Activated CD8-positive, alpha-beta memory T cell treated with anti-CD3 and anti-CD28 coated beads for 4 hours (primary cell): ENCODE measurements at places on chromosomes 2 and 18.

DNA sequence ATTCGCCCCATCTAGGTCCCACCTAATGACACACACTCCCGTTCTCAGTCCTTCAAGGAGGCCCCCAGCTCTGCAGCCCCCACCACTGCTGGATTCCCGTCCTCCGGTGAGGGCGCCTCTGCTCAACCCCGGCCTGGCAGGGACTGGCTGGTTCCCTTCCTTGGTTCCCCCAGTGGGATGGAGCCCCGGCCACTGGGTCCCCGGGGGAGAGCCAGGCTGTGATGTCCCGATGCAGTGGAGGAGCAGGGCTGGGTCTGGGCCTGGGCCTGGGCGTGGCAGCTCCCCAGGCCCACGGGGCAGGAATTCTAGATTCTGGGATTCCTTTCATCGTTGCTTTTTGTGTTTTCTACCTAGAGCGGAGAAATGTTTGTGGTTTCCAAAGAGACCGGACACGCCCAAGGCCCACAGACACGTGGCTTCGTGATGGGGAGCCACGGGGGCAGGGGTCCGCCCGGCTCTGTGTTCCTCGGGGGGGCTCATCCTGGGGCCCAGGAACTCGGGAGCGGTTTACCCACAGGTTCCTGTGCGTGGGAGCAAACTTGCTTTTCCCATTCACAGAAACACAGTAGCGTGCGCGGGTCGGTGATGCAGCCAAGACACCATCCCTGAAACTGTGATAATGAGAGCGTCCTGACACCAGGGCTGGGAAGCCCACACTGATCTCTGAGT lies 67.0 kb downstream of the SLC66A2 start:
- no peak for DNase-seq

- no peak for DNase-seq
Measured at GRCh38 chr2:46495231-46496030, 16.1 kb downstream of the TMEM247 start.

DNA sequence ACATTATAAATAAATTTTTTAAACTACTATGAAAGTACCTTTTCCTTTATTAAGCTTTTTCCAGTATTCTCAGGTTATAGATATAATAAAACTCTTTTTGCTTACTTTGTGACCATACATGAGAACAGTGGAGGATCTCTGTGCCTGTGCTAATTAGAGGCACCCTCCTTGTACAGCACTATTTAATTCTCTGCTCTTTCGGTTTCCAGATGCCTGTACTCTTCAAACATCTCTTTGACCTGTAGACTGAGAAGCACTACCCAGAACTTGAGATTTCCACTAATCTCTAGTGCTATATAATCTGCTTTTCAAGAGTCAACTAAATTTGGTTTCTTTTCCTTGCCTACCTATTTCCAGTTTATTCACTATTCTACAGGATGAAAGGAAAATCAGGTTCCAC lies 131.1 kb downstream of the GULP1 start:
- no peak for DNase-seq

DNA sequence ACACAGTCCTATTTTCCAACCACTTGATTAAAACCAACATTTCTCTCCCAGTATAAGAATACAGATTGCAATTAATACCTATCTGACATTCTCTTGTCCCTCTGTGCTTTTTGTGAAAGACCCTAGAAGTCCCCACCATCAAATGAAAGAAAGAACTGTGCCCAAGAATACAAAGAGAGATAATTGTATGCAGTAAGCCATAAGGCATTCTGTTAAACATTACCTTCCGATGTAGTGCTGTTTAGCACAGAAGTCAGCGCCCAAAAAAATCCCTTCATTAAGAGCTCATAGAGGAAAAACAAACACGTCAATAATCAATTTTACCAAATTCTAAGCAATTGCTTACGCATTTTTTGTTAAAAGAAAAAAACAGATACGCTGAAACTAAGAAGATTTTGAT lies 41.1 kb downstream of the ZNF516 start:
- no peak for DNase-seq

- DNase-seq: no peak
Measured at GRCh38 chr2:169513926-169514325, 4.4 kb downstream of the KLHL41 start.

GRCh38 chr2:239358062-239358754 lies 42.6 kb downstream of the HDAC4 start:
- DNase-seq: no peak

DNA sequence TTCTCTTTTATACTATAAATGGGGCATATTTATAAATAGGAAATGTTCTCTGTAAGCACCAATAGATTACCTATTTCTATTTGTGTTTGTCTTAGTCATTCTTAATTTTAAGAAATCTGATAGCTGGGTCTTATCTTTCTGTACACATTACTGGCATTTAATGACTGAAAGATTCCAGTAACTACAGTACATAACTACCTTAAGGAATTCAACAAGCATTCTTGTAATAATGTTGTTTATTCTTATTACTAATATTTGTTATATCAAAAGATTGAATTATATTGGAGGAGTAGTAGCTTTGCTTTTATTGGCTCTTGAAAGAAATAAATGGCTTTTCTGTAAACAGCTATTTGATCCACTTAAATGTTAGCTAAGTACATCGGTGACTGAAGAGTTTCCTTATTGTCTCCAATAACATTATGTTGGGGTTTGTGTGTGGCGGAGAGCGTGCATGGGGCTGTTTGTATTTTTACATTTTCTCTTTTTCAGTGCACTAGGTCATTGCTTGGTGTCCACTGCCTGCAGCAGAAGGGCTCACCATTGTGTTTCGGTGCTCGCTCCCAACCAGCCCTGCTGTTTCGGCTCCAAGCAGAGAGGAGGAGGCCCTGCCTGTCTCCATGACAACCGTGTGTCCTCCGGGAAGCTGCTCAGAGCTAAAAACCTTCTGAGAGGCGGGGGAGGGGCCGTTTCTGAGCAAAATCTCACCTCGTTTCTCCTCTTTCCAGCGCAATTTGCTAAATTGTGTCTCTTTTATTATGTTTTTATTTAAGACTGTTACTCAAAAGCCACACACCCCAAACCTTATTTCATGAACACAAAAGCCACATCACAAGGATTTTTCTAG lies 112.5 kb upstream of the SLC38A11 start:
- no peak for DNase-seq

DNA sequence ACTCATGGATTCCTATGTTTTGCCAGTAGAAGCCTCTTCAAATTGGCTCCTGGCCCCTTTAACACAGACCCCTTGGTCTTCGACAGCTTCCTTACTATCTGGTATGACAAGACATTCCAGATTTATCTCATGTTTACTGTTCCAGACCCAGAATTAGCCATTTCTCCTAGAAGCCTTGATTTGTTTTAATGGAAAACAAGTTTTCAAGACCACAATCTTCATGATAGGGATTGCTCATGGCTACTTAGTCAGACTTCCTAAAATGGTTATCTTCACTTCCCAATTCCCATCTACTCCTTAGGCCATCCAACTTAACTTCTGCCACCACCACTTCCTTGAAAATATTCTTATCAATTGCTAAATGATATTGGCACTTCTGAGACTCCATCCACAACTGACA lies 63.2 kb downstream of the TTC32 start:
- no peak for DNase-seq

GRCh38 chr2:111664275-111664850 lies 219.6 kb downstream of the ANAPC1 start:
- DNase-seq: no peak

DNA sequence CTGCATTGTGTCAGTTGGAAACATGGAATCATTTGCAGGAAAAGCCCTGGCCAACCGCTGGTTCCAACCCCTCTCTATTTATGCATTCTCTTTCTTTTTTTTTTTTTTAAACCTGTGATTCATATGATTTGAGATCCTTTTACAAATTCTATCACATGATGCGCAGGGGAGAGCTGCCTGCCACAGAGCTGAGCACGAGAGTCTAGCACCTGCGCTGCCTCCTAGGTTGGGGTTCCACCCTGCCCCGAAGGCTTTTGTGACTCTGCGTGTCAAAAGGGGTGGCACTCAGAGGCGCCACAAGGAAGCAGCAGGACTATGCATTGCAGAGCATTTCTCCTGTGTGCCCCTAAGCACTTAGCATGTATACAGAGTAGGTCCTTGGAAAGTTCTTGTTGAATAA lies 17.3 kb upstream of the ESPNL start:
- no peak for DNase-seq

GRCh38 chr2:175827856-175828255 lies 174.2 kb downstream of the LNPK start:
- DNase-seq: no peak

DNA sequence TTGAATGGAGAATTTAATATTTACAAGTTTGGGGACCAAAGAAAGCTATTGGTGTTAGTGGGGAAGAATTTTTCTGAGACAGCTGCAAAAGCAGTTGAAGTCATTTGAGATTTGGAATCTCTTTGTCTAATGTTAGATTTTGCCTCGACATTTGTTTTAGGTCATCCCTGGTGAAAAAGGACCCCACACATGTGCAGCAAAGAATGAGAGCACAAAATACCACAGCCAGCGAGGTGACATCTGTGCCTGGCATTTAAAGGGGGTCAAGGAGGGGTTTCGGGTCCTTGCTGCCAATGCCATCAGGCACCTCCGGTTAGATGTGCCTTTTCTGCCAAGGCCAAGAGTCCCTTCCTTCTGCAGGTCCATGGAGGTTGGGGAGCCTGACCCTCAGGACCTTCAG lies 173.3 kb downstream of the TRIB2 start:
- DNase-seq: no peak

DNA sequence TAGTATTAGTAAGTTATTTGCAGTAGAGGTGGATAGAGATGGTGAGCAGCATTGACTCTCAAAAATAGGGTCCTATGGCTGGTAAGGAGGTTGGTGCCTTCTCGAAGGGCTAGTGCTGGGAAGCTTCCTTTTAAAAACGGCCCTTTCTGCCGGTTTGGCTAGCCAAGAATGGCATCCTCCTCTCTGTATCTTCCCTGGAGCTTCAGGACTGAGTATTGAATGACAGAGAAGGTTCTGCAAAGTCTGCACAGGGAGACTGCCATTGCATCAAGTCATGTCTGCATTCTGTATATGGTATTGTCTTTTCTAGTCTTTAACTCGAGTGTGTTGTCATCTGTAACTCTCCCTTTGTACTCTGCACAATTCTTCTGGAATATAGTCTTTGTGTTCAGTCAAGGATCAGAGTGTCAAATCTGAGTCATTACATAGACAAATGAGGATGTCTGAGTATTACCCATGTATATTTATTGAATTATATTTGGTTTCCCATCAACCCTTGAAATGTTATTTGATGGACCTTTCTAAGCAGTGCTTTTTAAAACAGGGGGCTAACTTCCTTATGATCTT lies 1.1 kb downstream of the LDLRAD4 start:
- no peak for DNase-seq

- DNase-seq: no peak
Measured at GRCh38 chr2:16553226-16553625, 112.4 kb downstream of the CYRIA start.

DNA sequence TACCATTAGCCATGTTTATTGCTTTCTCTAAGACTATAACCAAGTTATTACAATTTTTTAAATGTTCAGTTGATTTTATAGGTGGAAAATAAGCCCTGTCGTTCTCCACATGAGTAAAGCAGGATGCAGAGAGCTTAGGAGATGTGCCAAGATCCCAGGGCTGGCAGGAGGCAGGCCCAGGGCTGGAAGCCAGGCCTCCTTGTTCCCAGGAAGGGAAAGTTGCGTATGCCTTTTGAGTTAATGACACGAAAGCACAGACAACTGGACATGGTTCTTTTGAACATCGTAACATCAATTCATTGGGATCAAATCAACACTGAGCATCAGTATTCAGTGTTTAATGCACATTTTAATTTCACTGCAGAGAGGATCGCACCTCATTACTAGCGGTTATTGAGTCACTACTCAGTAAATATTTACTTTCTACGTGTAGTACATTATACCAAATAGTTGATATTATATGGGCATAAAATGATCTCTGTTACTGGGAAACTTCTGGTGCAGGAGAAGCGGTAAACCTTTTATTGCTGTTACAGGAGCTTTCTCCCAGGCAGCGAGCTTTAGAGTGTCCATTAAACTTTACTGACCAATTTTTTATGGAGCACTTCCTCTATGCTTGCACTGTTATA lies 60.0 kb downstream of the RNF144A start:
- no peak for DNase-seq

GRCh38 chr2:37753758-37754157 lies 82.3 kb upstream of the CDC42EP3 start:
- no peak for DNase-seq

DNA sequence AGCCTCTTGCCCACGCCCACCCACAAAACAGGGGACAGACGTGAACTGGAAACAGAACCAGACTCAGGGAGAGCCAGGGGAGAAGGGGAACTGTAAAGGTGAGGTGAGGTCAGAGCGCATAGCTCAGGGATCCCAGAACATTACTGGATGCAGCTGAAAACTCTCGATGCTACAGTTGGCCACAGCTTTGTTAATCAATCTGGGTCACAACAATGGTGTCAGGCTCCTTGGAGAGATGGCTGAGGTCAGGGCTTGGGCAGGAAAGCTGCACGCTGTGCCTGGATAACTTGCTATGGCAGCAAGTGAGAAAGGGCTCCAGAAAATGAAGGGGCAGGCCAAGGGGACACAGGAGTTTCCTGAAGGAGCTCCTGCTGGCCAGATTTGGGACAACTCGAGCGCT lies 263.3 kb downstream of the TFCP2L1 start:
- DNase-seq: no peak

- no peak for DNase-seq
Measured at GRCh38 chr2:37795938-37796337, 124.5 kb upstream of the CDC42EP3 start.

- DNase-seq: no peak
Measured at GRCh38 chr2:75592030-75592429, 31.3 kb upstream of the EVA1A start.

- no peak for DNase-seq
Measured at GRCh38 chr2:121085801-121086200, 199.2 kb downstream of the TFCP2L1 start.

DNA sequence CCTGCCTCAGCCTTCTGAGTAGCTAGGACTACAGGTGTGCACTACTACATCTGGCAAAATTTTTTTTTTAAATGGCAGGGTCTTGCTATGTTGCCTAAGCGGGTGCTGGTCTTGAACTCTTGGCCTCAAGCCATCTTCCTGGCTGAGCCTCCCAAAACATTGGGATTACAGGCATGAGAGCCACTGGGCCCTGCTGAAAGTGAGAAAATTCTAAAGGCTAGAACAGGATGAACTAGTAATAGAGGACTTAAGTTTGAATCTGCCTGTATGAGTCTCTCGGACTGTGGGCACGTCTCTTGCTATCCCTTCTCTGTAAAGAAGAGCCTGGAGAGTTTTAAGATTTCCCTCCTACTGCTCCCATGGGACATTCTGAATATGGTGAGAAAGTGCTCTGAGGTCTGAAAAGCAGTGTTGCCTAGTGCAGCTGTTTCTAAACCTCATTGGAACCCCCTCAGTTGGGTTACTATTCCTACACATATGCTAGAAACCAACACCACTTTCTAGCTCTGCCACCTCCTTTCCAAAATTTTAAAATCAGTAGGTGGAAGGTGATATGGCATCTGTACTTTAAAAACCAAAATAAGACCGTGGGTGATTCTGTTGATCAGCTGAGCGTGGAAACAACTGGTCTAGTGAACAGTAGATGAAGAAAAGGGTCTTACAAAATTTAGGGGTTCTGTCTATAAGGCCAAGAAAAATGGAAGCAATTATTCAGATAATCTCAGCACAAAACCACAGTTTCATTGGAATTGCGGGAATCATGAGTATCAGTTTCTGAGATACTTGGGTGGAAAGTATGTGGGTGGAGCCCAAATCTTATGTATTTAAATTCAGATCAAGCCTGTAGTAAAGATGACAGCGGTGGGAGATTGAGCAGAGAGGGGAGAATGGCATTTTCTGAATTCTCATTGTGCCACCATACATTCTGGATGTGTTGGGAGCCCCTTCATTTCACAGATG lies 259.8 kb upstream of the CXCR4 start:
- no peak for DNase-seq

GRCh38 chr2:36489281-36489680 lies 108.7 kb downstream of the FEZ2 start:
- no peak for DNase-seq

GRCh38 chr2:181957668-181958067 lies 28.0 kb upstream of the PPP1R1C start:
- DNase-seq: no peak
